Activated CD4-positive, CD25-positive, alpha-beta regulatory T cell treated with anti-CD3 and anti-CD28 coated beads, Interleukin-2, amount 50 U/mL, for 72 hours (primary cell): ENCODE measurements at places on chromosomes 4 and X.

DNA sequence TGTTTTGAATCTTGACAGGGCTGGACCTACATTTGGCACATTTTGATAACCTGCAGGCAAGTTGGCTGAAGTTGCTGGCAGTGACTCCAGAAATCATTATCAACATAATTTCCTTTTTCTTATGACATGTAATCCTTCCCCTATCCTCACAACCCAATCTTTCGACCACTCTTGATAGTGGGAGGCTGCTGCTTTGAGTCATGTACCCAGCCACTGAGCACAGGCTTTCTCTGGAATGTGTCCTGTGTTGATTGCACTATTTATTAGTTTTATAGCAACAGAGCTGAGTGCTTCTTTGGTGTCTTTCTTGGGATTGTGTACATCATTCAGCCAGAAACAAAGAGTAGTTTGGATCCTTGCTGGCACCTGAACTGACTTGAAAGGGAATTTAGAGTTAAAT, 183.1 kb upstream of the LEF1 start:
- no peak for DNase-seq

DNA sequence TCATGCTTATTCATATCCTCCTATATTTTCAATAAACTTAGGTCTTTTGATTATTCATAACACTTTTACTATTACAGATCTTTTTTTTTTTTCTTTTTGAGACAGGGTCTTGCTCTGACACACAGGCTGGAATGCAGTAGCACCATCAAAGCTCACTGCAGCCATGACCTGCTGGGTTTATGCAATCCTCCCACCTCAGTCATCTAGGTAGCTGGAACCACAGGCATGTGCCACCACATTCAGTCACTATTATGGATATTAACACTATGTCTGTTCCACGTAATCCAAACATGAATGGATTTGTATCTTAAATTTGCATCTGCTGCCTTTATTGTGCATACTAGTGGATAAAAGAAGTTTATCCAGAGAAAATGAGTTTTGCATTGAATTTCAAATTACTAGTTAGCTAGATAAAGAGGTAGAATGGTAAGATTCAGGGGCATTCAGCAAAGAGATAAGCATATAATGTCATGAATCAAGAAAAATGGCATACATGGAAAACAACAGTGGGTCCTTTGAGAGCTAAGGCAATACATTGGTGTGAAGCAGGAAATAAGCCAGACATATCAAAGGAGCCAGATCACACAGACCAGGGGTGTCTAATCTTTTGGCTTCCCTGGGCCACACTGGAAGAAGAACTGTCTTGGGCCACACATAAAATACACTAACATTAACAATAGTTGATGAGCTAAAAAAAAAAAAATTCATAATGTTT, 13.9 kb downstream of the ANAPC10 start:
- DNase-seq = no peak

GRCh38 chr4:148270630-148271029, 171.6 kb downstream of the NR3C2 start:
- DNase-seq = no peak

DNA sequence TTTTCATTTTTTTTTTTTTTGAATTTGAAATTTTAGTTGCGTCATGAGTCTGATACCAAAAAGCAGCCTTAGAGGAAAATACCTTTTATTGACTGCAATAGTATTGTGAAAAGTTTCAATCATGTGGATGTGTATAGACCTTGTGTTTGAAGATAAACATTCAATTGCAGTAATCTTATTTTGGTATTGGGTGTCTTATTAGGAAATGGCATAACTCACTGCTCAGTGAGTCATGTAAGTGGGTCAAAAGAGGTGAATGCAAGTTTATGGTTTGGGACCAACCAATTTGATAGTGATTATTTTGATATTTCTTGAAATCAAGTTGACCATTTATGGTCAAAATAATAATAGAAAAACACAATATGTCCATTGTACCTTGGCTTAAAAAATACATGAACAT, 627.8 kb upstream of the SLIT2 start:
- no peak for DNase-seq
